ENCODE measurements at places on chromosomes 16 and 17.

DNA sequence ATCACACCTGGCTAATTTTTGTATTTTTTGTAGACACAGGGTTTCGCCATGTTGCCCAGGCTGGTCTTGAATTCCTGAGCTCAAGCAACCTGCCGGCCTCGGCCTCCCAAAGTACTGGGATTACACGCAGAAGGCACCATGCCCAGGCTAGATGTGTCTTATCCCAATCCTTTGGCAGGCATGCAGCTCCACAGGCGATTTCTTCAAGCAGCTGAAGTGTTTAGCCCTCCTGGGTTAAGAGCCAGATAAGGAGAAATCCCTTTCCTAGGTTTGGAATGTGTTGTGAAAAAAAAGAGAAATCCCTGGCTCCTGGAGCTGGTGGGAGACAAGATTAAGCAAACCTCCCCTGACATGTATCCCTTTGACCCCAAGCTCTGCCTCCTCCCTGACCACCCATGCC is 2.1 kb upstream of the NHERF1 start:
- DNase-seq, result no peak

DNA sequence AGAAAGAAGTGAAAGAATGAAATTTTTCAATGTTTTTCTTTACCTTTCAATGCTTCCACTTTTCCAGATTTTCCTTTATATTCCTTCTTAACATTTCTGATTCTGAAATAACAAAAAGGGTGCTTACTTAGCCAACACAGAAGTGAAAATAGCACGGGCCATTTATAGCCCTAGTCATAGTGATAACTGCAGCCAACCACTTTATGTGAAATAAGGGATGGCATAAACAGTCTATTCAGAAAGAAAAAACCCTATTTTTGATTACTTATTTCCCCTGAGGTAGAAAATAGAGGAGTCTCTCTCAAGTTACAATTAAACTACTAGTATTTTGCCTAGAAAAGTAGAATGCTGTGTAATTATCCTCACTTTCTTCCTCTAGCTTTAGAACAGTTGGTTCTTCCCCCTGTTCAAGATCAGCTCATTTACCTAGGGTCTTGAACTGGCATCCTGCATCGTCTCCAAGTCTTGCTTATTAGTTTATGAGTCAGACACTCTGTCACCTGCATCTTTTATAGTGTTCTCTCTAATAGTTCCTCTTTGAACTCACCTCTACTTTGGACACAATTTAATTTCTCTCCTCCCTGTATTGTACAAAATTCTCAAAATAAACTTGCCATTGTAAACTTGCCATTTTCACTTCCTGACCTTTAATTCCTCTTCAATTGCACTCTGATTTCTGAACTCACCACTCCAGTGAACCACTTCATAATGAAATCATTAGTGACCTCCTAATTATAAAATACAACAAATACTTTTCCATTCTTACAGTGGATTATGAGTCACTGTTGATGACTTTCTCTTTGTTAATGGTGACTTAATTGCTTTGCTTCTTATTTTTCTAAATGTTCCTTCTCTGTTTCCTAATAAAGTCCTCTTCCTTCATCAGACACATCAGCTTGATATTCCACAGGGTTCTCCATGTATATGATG is 23.6 kb downstream of the ABCA6 start:
- no peak for DNase-seq

- DNase-seq, result no peak
Measured at GRCh38 chr17:41396340-41396739, 1.1 kb downstream of the KRT31 start.

- DNase-seq, result no peak
Measured at GRCh38 chr17:58047376-58048150, 35.7 kb upstream of the DYNLL2 start.

DNA sequence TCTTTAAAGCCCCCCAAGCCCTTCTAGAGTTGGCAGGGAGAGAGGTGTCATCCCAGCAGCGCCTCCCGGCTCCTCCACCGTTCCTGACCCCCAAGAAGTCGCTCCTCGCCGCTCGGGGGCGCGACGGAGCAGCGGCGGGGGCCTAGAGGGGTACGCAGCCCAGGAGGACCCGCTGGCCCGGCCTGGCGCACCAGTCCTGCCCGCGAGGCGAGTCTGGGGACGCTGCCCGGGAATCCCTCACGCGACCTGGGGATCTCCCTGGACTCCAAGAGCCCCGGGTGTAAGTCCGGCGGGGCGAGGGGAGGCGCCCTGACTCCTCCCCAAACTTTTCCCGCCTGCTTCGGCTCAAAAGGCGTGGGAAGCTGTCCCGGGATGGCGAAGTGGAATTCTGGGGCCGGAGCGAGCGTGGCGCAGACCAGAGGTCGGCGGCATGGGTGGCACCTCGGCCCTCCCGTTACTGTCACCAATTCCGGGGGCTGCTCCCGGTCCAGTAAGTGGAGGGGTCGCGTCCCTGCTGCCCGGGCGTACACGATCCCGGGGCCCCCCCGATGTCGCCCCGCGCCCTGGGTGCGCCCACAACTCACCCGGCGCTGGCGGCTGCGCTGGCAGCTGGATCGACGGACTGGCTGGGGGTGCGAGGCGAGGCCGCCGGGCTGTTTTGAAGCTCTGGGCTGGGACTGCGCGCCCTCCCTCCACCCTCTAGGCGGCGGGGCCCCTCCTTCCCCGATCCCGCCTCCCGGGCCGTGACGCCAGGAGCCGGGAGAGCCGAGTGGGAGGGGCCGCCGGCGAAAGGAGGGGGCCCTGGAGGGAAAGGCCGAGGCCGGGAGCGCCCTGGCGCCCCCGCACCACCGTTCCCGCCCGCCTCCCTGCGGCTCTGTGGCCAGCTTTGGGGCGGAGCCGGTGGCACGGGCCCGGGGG is at the start of gene EMP2:
Gene EMP2, minus strand, starts transcription at position 634 of the 918 bp plus-strand sequence. CDS start 32,981 bp downstream, outside the sequence.
- no peak for DNase-seq

DNA sequence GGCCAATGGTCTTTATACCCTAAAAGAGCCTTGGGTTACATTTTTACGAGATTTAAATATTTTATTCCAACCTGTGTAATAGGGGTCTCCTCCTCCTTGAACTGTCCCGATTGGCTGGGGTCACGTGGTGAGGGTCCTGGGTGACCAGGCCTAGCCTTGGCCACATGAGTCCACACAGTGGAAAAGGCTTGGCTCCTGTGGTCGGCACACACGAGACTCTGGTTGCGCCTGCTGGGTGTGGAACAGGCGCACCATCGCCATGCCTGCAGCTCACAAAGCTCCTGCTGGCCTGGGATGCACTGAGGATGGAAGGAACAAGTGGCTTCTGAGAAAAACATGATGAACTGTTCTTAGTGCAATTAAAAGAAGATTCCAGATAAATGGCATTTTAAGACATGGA is 103.9 kb upstream of the ZNF750 start:
- DNase-seq, result no peak

DNA sequence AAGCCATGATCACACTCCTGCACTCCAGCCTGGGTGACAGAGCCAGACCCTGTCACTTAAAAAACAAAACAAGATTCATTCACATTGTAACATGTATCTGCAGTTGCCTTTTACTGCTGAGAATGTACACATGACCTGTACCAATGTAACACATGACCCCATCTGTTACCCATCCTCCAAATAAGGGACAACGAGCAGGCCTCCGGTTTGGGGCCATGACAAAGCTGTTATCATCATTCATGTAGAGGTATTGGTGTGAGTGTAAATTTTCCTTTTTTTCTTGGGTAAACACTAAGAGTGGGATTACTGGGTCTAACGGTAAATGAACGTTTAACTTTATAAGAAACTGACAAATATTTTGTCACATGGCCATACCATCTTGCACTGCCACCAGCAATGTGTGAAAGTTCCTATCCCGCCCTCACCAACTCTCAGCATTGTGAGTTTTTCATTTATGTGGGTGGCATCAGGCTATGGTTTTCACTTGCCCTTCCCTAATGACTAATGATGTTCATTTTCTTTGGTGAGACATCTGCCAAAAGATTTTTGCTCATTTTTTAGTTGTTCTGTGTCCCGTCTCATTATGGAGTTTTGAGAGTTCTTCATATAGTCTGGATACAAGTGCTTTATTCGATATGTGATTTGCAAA is 145.5 kb downstream of the C16orf78 start:
- no peak for DNase-seq

- DNase-seq, result no peak
Measured at GRCh38 chr17:59355030-59355701, 23.7 kb downstream of the YPEL2 start.
